ENCODE measurements at places on chromosomes 7 and 10.

GRCh38 chr7:55786901-55787300 lies 75.7 kb downstream of the SEPTIN14 start:
- no peak for DNase-seq

DNA sequence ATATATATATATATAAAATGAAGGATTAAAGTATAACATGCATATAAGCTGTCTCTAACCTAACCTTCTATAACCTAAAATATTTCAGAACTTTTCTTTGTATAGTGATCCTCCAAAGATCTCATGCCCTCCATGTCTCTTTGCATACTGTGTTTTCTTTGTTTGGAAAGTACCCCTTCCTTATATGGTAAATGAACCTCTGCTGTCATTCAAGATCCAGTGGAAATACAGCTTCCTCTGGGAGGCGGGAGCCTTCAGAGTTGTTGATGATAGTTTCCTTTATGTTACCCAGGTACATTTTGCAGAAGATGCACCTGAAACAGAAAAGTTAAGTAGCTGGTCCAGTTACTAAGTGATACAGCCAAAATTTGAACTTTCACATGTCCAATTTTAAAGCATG lies 233.3 kb upstream of the FOXP2 start:
- no peak for DNase-seq

DNA sequence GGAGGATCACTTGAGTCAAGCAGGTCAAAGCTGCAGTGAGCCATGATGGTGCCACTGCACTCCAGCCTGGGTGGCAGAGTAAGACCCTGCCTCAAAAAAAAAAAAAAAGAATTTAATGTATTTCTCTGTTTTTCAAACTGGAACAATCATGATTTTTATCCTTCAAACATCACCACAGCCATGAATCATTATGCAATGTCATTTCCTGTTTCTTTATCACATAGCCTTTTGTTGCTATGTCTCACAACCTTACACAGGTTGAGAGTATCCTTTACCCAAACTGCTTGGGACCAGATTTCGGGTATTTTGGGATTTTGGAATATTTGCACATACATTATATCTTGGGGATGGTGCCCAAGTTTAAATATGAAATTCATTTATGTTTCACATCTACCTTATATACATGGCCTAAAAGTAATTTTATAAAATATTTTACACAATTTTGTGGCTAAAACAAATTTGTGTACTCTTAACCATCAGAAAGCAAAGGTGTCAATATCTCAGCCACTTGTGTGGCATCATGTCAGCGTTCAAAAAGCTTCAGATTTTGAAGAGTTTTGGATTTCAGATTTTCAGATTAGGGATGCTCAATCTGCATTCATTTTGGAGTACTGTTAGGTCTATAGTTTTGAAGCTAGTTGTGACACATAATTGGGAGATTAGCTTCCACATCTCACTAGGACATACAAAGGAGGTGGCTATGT lies 8.2 kb downstream of the NT5C3A start:
- no peak for DNase-seq

DNA sequence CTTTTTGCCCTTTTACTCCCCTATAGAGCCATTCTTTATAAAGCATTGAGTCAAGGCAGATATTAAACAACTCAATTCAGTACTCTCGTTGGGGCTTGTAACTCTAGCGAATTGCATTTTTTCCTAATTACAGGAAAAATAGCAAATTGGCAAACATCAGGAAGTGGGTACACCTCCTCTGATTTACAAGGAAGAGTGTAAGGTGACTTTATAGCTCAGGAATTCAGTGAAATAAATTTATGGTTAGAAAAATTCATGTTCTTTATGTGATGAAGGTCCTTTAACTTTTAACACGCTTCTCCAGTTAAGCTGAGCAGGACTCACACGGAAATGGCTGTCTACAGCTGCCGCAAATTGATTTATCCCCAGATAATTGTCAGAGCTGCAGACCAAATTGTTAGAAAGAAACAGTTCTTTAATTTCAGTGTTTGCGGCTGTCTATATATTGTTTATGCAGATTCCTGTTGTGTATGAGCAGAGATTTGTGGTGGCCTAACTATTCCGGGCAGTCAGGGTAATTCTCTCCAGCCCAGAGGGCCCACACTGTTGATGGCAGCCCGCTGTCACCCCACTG lies 151.1 kb upstream of the MKI67 start:
- DNase-seq, result no peak

DNA sequence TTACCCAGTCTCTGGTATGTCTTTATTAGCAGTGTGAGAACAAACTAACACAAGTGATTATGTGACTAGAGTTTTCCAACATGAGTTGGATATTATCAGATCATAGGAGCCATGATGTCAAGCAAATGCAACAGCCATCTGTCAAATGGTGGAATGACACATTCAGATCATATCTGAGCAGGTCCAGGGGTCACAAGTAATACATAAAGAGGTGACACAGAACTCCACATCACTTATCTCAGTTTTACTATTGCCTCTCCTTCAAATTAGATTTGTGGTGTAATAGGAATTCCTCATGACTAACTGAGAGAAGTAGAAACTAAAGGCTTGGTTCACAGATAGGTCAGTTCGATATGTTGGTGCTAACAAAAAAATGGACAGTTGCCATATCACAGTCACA lies 12.2 kb upstream of the SAMD9L start:
- no peak for DNase-seq

DNA sequence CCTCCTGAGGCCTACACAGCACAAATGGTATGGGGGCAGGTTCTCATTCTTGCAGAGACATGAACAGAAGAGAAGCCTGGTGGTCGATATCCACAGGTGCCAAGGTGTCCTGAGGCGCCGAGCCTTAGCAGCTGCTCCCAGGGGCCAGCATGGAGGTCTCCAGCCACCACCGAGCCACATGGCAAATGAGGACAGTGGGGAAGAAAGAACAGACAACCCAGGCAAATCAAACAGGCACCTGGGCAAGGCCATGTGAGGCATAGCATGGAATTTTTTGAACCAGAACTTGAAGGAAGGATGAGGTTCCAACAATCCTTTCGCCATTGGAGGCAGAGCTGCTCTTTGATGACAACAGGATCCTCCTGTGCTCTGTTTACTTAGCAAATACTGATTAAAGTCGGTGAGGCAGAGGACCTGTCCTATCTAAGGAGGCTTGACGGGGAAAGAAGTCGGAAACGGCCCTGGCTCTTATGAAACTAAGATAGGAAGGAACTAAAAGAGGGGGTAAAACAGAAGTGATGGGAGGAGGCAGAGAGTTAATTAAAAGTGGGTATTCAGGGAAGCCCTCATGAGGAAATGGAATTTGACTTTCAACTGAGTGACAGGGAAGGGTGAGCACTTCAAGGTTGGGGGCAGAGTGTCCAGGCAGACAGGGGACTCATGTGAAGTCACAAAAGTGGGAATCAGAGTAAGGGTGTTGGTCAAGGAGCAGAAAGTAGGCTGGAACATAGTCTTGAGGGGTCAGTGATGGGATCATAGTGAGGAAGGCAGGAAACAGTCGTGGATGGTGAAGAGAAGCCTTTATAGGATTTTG lies 8.6 kb upstream of the CALML3 start:
- no peak for DNase-seq

DNA sequence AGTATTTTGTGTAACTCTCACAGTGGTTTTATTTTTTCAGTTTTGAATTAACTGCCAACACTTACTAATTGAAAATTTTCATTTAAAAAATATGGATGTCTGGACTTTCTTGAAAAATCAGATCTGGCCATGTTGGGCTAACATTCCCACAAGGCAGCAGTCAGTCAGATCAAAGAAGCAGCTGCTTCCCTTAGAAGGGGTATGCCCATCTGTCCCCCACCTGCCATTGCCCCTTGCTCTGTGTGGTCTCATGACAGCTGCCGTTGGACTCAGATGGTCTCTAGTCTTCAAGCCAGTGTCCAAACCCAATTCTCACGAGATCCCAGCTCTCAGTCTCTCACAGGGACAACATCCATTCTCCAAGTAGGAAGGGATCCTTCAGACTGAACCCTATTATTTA lies 212.1 kb upstream of the GHITM start:
- no peak for DNase-seq

GRCh38 chr10:17808971-17809841 lies at the start of gene MRC1:
Gene MRC1, plus strand, starts transcription at chr10:17809348. Its CDS starts 118 bp downstream, at chr10:17809466.
- no peak for DNase-seq

DNA sequence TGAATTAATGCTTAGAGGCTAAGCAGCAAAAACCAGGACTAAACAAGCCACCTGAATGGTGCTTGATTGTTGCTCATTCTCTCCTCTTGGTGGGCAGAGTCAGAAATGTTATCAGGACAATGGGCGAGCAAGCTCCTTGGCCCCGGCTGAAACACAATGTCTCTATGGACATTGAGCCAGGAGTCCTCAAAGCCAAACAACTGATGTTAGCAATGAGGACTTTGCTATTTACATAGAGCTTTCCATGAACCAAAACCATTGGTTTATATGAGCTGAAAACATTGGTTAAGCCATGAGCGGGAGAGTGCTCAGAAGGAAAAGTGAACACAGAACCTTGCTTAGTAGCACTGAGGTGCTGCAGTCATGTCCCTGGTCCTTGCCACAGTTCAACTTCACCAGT lies 21.5 kb upstream of the NPVF start:
- DNase-seq, result no peak

GRCh38 chr7:41872966-41873365 lies 170.1 kb upstream of the INHBA start:
- no peak for DNase-seq

- no peak for DNase-seq
These were observed 17.5 kb downstream of the GBF1 start for GRCh38 chr10:102262744-102263370.

GRCh38 chr7:13352677-13353076 lies 636.8 kb downstream of the ETV1 start:
- DNase-seq, result no peak

DNA sequence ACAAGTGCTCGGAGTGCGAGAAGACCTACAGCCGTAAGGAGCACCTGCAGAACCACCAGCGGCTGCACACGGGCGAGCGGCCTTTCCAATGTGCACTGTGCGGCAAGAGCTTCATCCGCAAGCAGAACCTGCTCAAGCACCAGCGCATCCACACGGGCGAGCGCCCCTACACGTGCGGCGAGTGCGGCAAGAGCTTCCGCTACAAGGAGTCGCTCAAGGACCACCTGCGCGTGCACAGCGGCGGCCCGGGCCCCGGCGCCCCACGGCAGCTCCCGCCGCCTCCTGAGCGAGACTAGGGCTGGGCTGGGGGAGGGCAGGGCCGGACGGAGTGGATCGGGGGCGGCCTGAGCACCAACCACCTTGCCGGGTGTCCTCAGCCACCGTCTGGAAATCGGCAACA lies 15.1 kb upstream of the ZNF212 start:
- DNase-seq, result no peak

GRCh38 chr10:124388823-124389612 lies 29.7 kb downstream of the OAT start:
- DNase-seq, result peak; percentile 92

DNA sequence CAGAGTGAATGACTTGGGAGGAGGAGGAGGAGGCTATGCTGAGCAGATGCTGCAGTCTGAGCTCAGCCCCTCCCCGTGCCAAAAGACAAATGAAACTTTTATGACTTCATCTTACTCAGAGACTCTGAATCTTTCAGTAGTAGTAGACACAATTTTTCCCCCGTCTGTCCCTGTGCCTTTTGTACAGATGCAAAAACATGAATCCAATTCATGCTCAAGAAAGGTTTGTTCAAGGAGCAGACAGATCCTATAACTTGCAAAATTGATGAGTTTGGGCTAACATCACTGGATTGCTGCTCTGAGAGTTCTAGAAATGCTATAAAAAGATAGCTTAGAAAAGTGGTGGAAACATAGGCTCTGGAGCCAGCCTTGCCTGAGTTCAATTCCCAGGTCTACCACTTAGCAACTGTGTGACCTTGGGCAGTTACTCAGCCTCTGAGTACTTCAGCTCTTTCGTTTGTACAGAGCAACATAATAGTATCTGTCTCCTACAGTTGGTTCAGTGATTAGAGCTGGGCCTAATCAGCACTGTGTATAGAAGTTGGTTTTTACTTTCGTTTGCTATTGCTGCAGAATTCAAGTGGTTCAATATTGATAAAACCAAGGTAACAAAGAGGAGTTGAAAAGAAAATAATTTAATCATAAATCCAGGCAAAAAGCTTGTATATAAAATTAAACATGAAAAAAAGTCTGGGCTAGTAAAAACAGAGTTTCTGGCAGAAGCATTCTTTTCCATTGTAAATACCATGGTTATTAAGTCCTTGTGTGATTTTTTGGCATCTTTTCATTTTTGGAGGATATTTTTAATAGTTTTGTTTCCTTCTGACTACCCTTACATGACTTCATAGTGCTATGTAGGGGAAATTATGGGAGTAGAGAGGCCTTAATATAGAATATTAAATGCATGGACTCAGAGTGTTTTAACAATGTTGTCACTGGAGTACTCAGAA lies 174.2 kb upstream of the ZNF32 start:
- no peak for DNase-seq

- DNase-seq, result peak; percentile 83
These were observed 17.7 kb downstream of the ADAM8 start for GRCh38 chr10:133258818-133259601.

DNA sequence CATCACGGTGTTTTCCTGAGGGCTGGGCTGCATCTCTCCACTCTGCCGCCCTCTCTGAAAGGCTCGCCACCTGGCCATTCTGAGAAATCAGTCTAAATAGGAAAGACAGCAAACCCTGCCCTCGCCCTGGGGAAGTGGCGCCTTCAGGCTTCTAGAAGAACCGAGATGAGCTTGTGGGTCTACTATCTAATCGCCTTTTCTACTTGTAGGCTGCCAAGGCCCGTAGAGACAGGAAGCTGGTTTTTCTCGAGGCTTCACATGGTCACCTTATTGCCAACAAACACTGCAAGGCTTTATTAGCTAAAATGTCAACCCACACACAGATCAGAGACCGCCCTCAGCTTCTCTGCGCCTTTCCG lies 21.4 kb downstream of the LAT2 start:
- no peak for DNase-seq

Measured in right hindlimb (tissue), 1 donor.